Stimulated activated CD4-positive, alpha-beta T cell treated with anti-CD3 and anti-CD28 coated beads, TNF-alpha, amount 100 ng/mL, for 1 hour (primary cell): ENCODE measurements at places on chromosomes 16 and 17.
A peak's percentile ranks its signal among the peaks of the same experiment; 100 is the strongest.

DNA sequence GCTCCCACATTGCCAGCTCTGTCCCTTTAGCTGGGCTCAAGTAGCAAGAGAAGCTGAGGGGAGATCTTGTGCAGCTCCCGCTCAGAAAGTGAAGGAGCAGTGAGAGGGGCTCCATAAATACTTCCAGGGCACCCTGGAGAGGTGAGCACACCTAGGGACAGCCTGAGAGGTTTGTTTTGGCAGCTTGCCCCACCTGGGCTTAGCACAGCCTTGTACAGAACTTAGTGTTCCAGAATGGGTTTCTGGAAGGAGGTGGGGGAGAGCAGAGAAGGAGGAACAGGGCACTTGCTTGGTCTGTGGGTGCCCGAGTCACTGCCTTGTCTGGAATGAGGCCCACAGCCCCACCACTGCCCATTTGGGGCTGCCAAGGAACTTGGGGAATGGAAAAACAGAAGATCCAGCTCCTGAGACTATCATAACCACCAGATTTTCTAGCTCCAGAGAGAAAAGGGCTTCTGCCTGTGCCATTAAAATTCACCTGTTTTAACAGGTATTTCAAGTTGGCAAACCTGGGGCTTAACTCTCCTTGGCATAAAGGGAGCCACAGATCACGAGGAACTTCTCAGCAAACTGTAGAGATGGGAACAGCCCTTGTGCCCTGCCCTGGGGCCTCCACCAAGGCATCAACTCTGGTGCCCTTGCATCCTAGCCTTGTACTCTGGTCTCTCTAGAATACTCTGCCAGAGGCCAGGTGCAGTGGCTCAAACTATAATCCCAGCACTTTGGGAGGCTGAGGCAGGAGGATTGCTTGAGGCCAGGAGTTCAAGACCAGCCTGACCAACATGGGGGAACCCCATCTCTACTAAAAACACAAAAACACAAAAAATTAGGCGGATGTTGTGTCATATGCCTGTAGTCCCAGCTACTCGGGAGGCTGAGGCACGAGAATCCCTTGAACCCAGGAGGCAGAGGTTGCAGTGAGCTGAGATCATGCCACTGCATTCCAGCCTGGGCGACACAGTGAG, 1.9 kb downstream of the PRR15L start:
- DNase-seq: no peak

DNA sequence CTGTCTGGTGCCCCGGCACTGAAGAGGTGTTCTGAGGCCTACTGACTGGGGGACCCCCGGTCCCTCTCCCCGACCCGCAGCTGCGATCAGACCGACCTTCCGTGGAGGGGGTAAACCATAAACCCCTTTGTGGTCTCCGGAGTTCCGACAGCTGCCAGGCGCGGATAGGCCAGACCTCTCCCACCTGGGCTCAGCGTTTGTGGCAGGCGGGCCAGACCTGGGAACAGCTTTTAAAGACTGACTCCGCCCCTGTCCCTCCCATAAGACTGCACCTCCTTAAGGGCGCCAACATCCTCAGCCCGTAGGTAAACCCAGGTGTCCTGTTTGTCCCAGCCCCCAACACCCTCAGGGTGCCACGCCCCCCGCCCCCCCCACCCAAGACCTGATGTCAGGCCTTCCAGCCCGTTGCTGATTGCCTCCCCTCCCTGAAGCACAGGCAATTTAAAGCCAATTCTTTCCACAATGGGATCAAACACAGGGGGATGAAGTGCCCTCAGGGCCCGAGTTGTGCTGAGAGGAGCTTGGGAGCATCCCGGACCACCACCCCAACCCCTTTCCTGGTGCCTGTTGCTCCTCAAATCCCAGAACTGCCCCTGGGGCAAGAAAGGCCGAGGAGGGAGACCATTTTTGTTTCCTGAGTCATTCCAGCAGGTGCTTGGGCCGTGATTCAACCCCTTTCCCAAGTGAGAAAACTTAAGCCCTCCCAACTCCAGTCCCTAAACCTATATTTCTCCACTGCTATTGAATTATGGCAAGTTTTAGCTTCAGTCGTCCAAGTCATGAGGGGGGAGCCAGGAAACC, at the start of gene SOX15:
Gene SOX15, minus strand, starts transcription at position 204 of the 801 bp plus-strand sequence. CDS start 418 bp downstream, outside the sequence.
- no peak for DNase-seq

DNA sequence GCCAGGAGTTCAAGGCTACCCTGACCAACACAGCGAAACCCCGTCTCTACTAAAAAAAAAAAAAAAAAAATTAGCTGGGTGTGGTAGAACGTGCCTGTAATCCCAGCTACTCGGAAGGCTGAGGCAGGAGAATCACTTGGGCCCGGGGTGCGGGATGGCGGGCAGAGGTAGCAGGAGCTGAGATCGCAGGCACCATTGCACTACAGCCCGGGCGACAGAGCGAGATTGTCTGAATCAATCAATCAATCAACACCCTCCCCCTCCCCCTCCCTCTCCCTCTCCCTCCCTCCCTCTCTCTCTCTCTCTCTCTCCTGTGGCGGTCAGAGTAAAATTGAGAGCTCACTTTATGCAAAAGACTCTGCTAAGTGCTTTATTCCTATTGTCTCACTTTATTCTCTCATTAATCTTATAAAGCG, 1.2 kb downstream of the HSDL1 start:
- DNase-seq: no peak

GRCh38 chr17:49388290-49388640, 26.2 kb upstream of the ZNF652 start:
- peak; percentile 12 for DNase-seq

DNA sequence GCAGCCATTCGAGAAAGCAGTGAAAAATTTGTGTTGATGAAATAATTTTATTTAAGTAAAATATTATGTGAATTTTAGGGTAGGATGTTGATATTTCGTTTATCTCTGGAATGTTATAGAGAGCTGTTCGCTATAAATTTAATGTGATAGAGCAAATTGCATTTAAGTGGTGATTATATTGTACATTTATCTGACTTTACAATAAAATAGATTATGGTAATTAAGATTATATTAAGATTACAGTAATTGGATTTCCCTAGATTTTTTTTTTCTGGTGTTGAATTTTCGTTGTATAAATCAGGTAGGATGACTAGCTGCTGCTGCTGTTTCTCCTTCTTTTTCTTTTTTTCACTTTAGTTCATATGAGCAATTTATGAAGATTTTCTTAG, 71.0 kb downstream of the AATF start:
- DNase-seq: no peak

GRCh38 chr17:19904924-19905323, 37.2 kb upstream of the ULK2 start:
- no peak for DNase-seq

DNA sequence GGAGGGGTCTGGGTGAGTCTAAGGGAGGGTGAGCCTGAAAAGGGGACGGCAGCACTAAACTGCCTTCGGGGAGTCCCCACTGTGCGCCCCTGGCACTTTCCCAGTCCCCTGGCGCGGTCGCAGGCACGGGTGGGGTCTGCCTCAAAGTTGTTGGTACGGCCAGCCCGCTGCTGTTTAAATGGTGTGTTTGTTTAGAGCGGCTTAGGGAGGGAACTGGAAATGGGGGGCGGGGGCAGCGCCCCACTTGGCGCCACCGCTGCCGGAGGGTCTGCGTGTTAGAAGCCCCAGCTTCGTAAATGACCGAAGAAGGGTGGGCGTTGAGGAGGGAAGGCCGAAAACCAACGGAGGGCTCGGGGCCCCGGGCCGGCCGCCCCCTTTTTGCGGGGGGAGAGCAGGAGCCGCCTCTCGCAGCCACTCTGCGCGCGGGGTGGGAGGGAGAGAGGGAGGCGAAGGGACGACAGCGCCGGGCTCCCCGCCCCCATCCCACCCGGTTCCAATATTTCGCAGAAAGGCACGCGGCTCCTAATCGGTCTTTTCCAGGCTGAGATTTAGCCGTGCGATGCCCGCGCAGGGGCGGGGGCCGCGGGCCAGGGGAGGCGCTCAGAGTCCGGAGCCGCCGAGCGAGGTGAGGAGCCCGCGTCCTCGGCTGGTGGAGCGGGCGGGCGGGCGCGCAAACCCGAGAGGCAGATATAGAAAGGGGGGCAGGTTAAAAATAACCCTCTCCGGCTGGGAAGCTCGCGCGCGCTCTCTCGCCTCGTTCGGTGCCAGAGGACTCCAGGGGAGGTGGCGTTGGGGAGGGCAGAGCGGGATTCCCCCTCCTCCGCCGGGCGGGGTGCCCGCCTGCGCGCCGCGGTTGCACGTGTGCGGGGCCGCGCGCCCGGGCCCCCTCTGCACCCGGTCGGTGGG, 54.9 kb downstream of the SREBF1 start:
- DNase-seq: peak; percentile 14

DNA sequence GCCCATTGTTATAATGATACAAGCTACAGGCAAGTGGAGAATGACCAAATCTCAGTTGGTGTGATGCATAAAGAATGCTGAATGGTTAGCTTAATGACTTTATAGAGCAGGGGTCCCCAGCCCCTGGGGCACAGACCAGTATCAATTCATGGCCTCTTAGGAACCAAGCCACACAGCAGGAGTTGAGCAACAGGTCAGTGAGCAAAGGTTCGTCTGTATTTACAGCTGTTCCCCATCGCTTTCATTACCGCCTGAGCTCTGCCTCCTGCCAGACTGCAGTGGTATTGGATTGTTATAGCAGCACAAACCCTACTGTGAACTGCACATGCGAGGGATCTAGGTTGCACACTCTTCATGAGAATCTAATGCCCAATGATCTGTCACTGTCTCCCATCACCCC, 114.0 kb upstream of the ZFHX3 start:
- no peak for DNase-seq

GRCh38 chr16:58418601-58419000, 26.3 kb downstream of the GINS3 start:
- DNase-seq: no peak

- DNase-seq: no peak
These were observed 14.6 kb downstream of the CRISPLD2 start for GRCh38 chr16:84834403-84834772.

DNA sequence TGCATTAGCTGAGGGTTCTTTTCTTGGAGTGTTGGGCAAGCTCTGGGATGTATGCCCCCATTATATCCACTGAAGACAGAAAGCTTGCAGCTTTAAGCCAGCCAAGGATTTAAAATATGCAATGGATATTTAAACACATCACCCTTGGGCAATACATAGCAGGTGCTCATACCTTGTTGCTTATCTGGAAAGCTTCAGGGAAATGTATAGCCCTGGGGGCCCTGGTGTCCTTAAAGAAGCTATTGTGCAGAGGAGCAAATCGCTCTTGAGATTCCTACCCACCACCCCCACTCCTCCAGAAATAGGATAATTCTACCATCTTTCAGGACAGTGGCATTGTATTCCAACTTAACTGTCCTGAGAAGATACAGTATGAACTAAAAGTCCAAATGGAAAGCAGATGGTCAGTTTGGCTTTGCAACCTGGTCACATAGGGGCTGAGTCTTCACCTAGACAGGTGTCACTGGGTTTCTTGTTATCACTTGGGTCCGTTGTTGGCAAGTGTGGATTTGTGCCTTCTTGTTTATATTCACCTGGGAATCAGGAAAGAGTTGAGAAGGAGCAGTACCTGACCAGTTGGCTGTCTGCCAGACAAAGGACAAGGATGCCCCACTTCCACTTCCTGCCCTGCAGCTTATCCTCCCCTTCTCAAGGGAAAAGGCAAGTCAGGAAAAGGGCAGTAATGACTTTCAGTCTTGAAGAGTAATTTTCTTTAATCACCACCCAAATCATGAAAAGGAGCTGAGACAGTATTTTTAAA, 3.4 kb downstream of the ANKRD40CL start:
- no peak for DNase-seq

- no peak for DNase-seq
These were observed 83.1 kb downstream of the NT5M start for GRCh38 chr17:17386094-17386800.

- no peak for DNase-seq
These were observed 7.3 kb upstream of the PRDM7 start for GRCh38 chr16:90084215-90084950.

GRCh38 chr16:83100679-83101078, 473.9 kb downstream of the CDH13 start:
- DNase-seq: no peak

- no peak for DNase-seq
These were observed 112.2 kb upstream of the LHX1 start for GRCh38 chr17:36825113-36825512.

DNA sequence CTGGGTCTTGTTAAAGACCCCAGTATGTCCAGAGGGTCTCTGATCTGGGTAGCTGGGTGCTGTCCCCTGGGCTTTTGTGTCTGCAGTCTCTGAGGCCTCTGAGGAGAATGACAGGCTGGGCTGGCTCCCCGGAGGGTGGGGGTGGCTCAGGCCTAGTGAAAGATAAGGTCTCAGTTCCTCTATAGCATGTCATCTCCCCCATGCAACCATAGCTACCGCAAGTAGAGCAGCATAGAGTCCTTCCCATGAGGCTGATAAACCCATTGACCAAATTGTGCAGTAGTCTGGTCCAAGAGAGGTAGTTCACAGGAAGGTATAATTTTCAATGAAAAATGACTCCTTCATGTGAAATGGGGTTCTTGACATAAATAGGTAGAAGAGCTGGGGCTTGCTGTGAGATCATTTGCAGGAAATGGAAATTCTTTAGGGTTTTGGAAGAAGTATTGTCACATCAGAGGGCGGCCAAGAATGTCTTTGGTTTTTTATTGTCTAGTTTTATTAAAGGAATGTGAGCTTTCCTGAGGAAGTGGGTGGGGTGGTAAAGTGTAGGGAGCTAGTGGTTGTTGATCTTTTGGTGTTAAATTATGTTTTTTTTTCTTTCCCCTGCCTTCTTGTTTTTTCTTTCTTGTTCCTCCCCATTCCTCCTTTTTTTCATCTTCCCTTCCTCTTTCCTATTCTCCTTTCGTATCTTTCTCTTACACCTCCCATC, 21.0 kb downstream of the SLC7A6OS start:
- no peak for DNase-seq

DNA sequence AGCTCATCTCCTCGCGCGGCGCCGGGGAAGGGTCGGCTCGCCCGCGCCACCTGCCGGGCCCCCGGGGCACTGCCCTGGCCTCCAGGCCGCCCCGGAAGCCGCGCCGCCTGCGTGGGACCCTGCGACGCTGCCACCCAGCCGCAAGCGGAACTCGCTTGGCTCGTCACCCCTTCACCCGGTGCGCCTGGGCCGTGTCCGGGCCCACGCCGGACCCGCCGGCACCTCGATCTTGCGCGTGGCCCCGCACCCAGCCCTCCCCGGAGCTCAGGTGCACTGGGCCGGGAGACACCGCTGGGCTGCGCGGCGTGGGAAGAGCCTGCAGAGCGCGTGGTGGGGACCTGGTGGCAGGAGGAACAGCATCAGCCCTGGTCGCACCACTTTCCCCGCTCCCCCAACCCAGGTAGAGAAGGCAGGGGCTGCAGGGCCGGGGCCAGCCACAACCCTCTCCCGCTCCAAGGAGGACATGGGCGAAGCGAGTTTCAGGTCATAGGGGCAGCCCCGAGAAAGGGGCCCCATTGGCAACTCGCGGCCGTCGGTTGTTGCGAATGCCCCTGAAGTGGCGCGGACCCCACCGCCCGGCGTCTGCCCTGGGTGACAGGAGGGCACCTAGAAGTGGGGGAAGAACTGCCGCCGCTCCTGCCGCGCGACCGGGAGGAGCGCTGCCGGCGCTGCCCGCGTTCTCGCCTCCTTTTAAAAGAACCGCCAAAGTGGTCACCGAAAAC, 363 bp upstream of the MIF4GD start:
- DNase-seq: peak; percentile 88

- no peak for DNase-seq
These were observed 104.7 kb downstream of the UTP18 start for GRCh38 chr17:51365090-51365489.
